ENCODE measurements at places on chromosomes 11 and 22.

DNA sequence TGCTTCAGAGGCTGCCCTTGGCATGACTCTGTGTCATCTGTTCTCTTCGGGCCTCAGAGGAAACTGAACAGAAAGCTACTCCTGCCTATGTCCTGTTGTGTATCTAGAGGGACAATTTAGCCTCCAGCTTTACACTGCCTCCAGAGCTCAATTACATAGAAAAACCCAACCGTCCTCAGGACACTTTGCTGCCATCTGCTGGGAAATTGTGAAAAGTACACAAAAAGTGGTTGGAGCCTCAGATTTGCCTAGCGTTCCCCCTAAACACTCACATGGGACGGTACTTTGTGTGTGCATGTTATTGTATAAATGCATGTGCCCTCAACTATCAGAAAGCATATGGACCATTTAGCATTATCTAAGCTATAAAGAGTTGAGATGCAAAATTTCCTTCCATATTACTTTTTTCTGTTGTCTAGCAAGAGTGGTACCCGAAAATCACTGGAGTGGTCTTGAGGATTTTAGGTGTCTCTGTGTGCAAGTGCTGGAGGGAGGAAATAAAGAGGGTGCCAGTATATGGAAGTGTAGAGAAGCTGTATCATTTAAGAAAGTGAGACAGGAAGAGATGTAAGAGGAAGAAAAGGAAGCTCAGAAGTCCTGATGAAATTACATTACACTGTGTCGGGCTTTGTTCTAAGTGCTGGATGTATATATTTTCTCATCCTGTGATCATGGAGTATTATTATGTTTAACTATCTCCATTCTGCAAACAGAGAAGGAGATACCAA, 8.7 kb upstream of the MS4A4E start:
- DNase-seq: no peak

GRCh38 chr11:73990730-73991129, 8.1 kb upstream of the UCP2 start:
- no peak for DNase-seq

DNA sequence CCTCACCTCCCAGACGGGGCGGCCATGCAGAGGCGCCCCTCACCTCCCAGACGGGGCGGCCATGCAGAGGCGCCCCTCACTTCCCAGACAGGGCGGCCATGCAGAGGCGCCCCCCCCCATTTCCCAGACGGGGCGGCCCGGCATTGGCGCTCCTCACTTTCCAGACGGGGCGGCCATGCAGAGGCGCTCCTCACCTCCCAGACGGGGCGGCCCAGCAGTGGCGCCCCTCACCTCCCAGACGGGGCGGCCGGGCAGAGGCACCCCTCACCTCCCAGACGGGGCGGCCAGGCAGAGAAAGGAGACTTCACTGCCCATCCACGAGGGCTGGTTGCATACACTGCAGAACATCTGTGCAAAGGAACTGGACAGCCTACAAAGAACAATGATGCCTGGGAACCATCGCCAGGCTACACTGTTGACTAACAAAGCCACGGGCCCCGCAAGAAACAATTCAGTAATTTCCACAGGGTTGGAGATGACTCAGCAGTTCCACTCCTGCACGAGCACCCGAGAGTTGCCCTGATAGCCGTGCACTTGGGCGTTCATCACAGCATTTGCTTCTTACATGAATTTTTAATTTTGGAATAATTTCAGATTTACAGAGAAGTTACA, 58.7 kb downstream of the CTTN start:
- DNase-seq: no peak

GRCh38 chr11:2088746-2089535, 50.2 kb downstream of the IGF2 start:
- no peak for DNase-seq

GRCh38 chr11:36105743-36106581, 162.1 kb downstream of the LDLRAD3 start:
- no peak for DNase-seq

DNA sequence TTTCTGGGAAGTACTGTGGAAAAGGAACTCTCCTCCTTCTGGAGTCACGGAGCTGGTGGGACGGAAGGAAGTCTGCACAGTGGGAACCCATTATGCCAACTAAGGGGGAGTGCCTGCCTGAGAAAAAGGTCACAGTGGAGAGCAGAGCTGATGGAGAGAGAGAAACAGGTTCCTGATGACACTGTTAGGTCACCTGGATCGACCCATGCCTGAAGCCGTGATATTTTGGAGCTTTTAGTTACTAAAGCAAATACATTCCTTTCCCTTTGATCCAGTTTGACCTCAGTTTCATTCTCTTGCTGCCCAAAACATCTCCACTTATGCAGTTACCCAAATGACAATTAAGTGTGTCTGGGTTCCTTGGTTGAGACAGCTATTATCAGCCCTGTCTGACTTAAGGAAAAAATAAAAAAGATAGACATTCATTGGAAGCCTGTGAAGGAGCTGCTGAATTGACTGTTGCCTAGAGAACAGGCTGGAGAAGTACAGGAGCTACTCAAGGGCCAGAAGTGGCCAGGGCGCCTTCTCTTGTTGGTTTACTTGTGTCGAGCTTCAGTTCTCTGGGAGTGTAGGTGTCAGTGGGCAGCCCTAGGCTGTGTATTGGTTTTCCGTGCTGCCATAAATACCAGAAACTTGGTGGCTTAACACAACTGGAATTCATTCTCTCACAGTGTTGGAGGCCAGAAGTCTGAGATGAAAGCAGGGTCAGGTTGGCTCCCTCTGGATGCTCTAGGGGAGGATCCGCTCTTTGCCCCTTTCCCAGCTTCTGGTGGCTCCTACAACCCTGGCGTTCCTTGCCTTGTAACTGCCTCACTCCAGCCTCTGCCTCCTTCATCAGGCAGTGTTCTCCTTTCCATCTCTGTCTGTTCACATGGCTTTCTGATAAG, 13.6 kb downstream of the MRGPRD start:
- DNase-seq: no peak

GRCh38 chr11:18757811-18758210, 31.8 kb upstream of the IGSF22 start:
- DNase-seq: no peak

DNA sequence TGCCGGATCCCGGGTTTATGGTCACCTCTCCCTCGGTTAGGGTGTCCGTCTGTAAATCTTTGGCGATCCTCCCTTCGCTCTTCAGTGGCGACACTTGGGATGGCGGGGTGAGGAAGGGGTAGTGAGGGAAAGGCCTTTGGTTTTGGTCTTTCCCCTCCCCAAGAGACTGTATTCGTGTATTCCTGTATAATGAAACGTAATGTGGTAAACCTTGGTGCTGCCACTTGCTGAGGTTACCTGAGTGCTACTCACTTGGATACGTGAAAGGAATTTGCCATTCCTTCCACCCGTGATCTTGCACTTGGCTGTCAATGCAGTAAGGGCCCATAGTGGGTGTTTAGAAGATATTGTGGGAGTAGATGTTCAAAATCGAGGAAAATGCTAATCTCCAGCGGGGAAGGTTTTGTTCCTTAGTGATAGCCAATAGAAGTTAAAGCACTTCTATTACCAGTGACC, 578 bp upstream of the NUP160 start:
- no peak for DNase-seq

GRCh38 chr11:19602891-19603290, 109.7 kb upstream of the NAV2 start:
- DNase-seq: no peak

GRCh38 chr22:18929459-18929858, 6.6 kb downstream of the PRODH start:
- no peak for DNase-seq

- DNase-seq: no peak
Observed at GRCh38 chr11:24593332-24593731, 96.5 kb downstream of the LUZP2 start.

- no peak for DNase-seq
Observed at GRCh38 chr11:42239188-42239587, 779.7 kb upstream of the LRRC4C start.

- no peak for DNase-seq
Observed at GRCh38 chr22:44031158-44031952, 7.3 kb downstream of the PARVB start.

GRCh38 chr11:134270250-134270714, 5.9 kb upstream of the GLB1L3 start:
- DNase-seq: peak; percentile 39

DNA sequence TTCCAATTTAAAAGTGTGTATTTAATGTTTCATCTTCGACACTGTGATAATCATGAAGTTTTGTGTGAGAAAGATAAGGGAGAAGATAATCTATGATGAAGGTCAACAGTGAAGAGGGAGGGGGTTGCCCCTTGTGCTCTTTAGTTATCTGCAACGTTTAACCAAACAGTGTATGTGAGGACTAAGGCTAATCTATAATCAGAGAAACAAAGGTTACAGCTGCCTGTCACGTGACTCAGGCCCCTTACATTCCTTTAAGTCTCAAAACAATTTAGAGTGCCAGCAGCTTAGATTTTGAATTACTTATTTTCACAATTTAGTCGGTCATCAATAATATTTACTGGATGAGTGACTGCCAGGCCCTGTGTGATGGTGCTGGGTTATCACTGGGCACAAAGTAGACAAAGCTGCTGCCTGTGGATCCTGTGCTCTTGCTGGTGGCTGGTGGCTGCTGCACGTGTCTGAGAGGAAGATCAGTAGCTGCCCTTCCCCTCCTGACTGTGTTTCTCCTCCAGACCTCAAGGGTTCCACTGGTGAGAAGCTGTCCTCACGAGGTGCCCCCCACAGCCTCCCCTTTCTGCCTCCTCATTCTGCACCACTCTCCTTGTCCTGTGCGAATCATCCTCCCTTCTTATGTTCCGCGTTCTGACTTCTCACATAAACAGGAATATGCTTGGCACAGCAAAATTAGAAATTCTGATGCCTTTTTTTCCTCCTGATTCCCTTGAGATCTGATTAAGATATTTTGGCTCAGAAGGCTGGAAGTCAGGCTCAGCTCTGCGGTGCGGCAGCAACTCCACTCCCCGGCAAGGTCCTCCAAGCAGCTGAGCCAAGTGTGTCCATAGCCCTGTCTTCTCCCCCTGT, 331.1 kb upstream of the B3GAT1 start:
- no peak for DNase-seq

- no peak for DNase-seq
Observed at GRCh38 chr11:27524155-27524554, 17.6 kb upstream of the LIN7C start.

DNA sequence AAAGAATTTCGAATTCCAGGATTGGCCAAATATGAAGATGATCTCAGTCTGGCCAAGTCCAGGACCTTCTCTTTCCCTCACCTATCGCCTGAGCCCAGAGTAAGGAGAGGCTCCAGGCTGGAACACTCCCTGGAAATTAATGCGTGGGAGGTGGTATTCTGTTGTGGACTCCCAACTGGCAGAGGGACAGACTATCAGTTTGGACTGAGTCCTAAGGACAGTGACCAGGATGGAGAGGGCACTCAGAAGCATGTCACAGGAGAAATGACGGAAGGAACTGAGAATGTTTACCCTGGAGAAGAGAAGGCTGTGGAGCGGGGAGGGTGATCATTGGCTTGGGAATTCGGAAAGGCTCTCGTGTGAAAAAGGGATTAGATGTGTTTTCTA, 84.4 kb downstream of the RPL27A start:
- DNase-seq: no peak

DNA sequence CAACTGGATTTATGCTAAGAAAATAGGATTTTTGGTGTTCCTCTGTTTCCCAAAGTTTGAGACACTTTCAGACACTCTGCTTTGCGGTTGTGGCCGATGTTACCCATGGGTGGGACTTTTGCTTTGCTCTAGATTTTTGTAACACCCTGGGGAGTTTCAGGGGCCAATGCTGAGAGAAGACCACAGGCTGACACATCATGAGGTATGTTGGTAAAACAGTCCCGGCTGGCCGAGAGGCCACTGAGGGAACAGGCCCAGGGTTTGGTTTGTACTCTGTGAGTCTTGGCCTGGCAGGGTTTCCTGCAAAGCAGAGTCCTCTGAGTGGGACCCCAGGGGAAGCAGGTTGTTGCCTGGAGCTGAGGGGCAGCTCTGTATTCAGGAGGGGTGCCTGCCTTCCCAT, 78.5 kb upstream of the PITPNB start:
- DNase-seq: no peak

GRCh38 chr11:66734215-66734614, 5.2 kb upstream of the SPTBN2 start:
- no peak for DNase-seq

GRCh38 chr11:32358729-32359128, 76.6 kb downstream of the WT1 start:
- DNase-seq: no peak

DNA sequence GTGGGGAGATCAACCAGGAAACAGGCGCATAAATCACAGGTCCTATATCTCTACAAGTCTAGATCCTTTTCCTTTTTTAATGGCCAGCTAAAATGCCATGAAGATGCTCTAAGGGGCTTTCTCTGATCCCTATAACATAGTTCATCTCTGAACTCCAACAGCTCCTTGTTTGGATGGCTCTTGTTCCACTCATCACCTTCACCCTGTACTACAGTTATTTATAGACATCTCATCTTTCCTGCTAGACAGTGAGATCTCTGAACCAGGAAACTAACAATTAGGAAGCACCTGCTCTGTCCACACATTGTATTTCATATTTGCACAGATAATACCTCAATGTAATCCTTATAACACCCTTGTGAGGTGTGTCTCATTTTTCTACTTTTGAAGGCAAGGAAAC, 31.6 kb downstream of the KCNA4 start:
- no peak for DNase-seq

GRCh38 chr22:46162285-46162684, 12.0 kb downstream of the PPARA start:
- no peak for DNase-seq

DNA sequence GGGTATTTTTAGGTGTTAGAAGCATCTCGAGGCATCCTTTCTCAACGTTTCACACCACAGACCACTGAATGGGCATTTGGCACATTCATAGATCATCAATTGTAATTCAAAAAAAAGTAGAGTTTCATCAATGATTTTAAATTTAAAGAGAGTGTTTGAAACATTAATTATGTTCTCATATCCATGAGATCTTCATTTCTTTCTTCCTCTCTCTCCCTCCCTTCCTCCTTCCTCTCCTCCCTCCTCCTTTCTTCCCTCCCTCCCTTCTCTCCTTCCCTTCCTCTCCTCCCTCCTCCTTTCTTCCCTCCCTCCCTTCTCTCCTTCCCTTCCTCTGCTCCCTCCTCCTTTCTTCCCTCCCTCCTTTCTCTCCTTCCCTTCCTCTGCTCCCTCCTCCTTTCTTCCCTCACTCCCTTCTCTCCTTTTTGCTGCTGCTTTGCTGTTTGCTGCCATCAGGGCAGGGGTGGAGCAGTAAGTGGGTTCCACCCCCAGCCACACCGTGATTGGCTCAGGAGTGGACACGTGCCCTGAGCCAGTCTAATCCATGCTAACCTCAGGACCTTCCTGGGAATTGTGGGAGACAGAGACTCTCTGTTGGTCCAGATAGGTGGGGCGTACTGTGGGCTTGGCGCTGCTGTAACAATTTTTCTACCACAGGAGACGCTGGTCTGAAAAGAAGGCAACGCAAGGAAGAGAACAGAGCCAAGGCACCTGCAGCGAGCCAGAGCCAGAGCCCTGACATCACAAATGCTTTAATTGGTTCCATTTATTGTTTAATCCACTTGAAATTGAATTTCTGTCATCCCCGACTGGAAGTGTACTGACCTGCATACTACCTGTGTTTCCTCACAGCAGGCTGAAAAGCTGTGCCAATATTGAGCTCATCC, 33.7 kb upstream of the APOBEC3A start:
- peak; percentile 88 for DNase-seq

All from NCI-H2107 (cell line).